ENCODE measurements at places on chromosomes 5 and 9.

- no peak for DNase-seq
Measured at GRCh38 chr9:70081120-70081495, 37.5 kb downstream of the MAMDC2 start.

GRCh38 chr9:17837965-17838364 is 259.1 kb downstream of the SH3GL2 start:
- DNase-seq = no peak

GRCh38 chr5:71456362-71456743 is 902 bp downstream of the BDP1 start:
- DNase-seq = no peak

- peak; percentile 79 for DNase-seq
Measured at GRCh38 chr9:108565651-108566378, 290.0 kb downstream of the ACTL7B start.

DNA sequence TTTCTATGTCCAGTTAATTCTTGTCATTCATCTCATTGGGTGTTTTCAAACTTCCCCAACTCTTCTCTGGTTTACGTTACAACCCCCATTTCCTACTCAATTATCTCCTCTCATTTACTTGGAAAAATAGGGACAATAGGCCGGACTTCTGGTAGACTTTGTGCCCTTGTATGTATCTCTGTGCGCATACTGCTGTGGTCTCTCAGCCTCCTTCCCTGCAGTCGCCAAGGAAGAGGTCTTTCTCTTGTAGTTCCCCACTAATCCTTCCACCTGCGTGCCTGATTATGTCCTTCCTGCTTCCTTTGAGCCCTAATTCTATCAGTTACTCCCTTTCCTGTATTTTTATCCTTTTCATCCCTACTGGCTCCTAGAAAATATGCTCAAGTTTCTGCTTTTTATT is 176.3 kb downstream of the GDNF start:
- no peak for DNase-seq

DNA sequence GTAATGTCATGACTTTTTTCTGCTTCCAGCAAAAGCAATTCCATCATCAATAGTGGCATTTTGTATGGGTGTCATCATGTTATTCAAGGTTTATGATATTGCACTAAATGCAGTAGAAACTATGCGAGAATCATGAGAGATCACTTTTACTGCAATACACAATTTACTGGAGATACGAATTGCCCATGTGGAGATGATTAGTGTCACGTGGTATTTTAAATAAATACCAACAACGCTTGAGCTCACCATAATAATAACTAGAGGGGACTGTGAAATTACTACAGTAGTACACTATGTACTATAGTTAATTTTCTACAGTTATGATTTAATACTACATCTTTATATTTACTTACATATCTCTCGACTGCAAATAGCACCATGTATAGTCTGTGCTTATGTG is 49.7 kb downstream of the FAM174A start:
- no peak for DNase-seq

DNA sequence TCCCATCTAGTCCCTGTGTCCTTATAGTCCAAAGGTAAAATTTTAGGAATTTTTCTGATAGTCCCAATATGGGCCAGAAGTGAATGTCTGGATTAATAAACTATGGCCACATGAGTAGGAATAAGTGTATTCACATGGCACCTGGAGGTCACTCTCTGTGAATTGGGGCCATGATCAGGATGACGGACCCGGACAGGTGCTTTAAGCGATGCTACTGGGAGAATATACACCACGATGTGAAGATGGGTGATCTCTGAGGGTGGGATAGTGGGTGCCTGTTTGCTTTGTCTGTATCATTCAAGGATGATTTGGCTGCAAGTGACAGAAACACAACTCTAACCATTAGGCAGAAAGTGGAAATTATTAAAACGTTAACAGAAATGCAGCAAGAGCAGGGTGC is 101.2 kb downstream of the UGCG start:
- DNase-seq = no peak

DNA sequence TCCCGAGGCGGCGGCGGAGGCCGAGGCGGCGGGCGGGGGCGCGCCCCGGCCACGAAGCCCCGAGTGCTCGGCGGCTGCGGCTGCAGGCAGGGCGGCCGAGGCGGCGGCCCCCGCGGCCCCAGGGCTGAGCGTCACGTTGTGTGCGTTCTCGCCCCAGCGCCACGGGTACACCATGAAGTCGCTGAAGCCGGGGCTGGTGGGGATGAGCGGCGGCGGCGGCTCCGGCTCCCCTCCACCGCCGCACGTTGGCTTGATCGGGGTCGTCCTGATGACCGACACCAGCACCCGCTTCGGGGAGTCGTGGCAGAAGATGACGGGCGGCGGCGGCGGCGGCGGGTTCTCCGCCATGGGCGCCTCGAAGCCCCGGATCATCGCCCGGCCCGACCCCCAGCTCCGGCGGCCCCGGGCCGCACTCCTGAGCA is 498 bp downstream of the ZNF367 start:
- peak; percentile 50 for DNase-seq

DNA sequence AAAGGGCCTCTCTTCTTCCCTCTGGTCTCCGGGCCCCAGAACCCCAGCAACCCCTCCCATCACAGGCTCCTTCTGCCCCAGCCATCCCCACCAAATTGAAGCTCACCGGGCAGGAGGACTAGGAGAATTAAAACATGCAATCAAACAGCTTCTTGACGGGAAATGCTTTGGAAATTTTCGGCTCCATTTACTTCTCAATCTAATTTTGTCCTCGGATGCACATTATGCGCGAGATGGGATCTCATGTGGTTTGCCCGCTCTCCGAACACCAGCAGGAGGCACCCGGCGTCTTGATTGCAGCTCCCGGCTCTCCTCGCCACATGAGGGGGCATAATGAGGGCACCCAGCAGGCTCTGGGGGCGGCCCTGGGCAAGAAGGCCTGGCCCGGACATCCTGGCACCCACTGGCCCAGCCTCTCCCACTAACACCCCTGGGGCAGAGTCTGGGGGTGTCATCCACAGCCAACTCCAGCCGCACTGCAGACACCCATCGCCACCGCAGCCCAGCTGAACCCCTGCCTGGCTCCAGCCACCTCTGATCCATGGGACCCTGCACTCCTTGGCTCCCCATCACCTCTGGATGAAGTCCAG is 135.5 kb downstream of the PAX5 start:
- no peak for DNase-seq

GRCh38 chr9:9112001-9112720 is 1312.6 kb upstream of the DMAC1 start:
- peak; percentile 27 for DNase-seq

DNA sequence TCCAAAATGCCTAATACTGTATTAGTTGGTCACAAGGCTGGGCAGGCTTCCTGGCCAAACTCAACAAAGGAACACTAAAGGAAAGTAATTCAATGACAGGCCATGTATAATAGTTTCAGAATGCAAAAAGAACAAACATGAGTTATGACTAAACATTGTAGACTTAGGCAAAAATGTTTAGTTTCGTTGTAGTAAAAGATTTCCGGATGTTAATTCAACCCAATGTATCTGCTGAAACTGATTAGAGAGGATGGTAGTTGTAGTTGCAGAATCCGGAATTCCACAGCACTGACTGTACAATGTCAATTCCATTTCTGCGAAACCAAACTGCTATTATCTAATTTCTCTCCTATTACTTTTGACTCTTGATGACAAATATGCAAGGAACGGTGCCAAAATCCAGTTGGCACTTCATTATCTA is 117.9 kb upstream of the FST start:
- DNase-seq = no peak

GRCh38 chr5:33793836-33794549 is 97.8 kb downstream of the ADAMTS12 start:
- no peak for DNase-seq

- no peak for DNase-seq
Measured at GRCh38 chr5:151598984-151599383, 7.9 kb upstream of the FAT2 start.

GRCh38 chr5:179865491-179866240 is 7.0 kb upstream of the MRNIP start:
- no peak for DNase-seq
